Activated CD4-positive, alpha-beta T cell treated with anti-CD3 and anti-CD28 coated beads, Interleukin-2, Interleukin-6, amounts not matched to agents 100 ng/mL and 50 ng/mL, durations not matched to agents 16 hours and 8 hours (primary cell): ENCODE measurements at places on chromosomes 12 and 14.

DNA sequence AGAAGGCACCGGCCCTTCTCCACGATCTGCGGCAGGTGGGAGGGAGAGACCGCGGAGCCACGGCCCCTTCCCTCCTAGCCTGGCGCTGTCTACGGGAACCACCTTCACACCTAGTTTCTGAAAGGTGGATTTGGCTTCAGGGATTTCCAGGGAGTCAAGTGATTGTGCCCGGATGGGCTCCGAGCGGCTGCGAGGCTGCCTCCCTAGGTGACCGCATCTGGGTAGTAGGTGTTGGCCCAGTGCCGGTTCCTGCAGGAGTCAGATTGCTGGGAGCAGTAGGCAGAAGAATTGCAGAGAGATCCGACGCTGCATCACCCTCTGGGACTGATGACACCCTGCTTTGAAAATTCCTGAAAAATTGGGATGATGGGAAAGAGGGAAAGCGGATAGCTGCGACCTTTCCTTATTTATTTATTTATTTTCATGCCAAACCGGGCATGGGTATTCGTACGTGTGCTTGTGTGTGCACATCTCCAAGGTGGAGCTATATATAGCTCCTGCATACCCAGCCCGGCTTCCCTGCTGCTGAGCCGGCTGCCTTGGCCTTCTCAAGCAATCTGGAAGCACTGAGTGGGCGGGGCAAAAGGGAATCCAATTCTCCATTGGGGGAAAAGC lies 1.1 kb downstream of the CNTN1 start:
- no peak for DNase-seq

DNA sequence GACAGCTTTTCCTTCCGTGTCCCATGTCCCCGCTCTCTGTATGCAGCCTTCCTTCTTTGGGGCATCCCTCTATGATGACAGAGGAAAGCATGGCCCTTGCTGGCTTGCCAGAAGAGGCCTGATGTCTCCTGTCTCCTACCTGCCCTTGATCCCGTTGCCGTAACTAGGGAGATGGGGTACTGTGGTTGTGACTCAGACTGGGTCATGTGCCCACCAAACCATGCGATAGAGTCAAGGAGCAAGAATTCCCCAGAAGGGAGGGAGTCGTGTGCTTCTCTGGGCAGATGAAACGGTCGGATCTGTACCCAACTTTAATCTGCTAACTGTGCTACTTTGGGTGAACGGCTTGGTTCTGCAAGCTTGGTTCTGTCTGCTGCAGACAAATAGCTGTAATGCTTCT lies 99.1 kb upstream of the DYNC1H1 start:
- DNase-seq, result no peak

- no peak for DNase-seq
These were observed 339.7 kb downstream of the PRKD1 start for GRCh38 chr14:29587761-29588470.

GRCh38 chr14:100407376-100408102 lies 84.4 kb downstream of the SLC25A47 start:
- no peak for DNase-seq

DNA sequence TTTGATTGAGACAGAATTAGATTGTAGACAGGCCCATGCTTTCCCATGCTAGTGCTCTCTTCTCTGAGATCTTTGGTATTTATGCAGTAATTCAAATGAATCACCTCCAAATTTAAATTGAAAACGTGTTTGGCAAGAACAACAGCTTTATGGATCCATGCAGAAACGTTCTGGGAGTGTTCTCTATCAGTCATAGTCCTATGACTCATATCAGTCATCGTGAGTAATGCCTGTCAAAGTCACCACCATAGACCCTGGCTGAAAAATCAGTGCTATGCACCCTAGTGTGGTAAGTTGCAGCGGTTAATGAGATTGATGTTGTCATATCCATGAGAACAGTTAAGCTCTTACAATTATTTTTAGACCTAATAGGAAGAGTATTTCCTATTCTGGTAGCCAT lies 90.1 kb upstream of the FOXG1 start:
- peak; percentile 1 for DNase-seq

DNA sequence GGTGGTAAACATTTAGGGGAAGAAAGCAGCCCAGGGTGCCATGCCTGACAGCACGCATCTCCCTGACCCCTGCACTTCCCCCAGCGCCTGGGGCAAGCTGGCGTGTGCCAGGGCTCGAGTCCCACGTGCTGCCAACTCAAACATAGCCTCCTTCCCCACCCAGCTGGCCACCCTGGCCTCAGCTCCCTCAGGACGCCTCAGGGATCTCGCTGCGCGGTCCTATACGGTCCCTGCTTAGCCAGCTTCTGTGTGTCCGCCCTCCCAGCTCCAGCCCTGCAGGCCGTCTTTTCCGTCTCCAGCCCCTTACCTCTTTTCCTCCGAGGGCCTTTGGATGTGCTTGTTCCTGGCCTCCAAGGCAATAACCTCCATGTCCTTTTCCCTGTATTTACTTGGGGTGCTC lies 71.0 kb downstream of the TESC start:
- no peak for DNase-seq

DNA sequence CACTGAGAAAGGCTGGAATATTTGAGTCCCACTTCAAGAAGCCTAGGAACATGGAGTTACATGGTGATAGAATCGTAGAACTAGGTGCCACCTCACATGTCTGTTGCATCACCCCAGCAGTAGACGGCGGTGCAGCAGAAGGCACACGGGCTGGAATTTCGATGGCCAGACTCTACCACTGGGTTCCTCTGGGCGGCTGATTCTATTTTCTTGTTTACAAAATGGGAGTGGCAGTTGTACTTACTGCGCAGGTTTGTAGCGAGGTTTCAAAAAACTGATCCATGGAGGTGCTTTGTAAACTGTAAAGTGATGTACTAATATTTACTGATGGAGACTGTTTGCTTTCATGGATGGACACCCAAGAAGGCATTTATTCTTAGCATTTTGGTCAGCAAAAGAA lies 45.7 kb downstream of the WDR20 start:
- DNase-seq, result no peak

DNA sequence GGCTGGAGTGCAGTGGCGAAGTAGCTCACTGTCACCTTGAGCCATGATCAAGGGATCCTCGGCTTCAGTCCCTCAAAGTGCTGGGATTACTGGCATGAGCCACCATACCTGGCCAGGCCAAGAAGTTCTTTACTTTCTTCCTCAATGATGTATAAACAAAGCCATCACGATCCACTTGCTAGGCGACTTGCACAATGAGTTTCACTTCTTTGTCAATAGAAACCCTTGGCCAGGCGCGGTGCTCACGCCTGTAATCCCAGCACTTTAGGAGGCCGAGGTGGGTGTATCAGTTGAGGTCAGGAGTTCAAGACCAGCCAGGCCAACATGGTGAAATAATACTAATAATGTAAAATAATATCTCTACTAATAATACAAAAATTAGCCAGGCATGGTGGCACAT lies 14.4 kb upstream of the SPSB2 start:
- DNase-seq, result no peak

DNA sequence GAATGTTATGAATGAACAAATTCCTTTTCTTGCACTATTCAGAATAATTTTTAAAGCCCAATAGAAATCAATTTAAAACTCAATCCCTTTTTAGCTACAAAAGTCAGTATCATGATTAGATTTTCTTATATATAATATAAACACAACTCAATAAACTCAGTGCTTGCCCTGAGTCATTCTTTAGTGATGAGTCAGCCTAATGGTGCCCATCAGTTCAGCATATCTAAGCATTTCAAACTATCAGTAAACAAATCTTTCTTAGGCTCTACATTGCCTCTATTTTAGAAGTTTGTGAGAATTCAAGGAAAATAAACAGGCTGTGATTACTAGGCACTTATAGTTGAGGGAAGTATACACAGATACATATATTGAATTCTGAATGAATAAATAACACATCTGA lies 179.6 kb downstream of the NELL2 start:
- DNase-seq, result no peak

- DNase-seq, result no peak
These were observed 349.1 kb upstream of the CCDC196 start for GRCh38 chr14:66137081-66137480.

DNA sequence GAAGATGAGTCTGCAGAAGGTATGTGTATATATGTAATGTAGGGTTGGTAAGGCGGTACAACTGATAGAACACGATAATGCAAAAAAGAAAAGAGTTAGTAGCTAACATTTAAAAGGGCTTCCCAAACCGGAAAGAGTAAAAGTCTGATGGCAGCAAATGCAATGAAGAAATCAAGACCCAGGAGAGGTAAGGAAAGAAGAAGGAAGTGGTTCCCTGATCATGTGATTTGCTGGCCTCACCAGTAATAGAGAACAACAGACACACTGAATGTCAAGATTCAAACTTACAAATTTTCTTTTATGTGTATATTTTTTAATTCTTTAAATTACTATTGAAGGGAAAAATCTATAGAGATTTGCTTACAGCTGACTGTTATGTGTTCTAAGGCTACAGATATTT lies 18.4 kb downstream of the ZFC3H1 start:
- DNase-seq, result no peak

DNA sequence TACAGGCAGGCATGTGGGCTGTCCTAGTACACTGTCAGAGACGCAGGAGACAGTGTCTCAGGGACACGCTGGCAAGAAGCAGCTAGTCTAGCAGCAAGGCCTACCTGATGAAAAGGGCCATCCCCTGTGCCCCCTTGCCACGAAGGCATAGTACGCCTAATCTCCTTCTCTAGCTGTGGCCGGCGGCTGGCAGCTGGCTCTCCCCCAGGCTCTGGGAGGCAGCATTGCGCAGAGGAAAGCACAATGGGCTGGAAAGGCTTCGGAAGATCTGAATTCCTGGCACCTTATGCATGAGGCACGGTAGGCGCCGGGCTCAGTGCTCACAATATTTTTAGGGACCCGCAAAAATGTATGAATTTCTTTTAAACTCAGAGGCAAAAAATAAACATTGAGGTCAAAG lies 16.0 kb upstream of the PLEKHH1 start:
- no peak for DNase-seq

- no peak for DNase-seq
These were observed 49.2 kb upstream of the SGPP1 start for GRCh38 chr14:63777024-63777423.

DNA sequence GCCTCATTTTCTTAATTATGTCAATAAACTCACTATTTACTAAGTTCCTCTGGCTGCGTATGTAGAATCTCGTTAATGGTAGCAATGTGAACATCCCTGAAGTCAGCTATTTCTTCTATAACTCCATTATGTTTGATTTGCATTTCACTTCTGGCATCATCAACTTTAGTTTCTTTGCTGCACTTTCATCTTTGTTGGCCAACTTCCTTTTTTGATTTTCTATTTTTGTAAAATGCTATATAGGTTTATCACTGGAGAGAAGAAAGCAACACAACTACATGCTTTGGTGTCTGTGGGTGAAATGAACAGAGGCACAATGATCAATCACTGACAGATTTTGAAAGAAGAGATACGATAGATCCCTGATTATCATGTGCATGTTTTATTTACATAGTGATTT lies 58.5 kb upstream of the ATF7IP start:
- no peak for DNase-seq

- DNase-seq, result peak; percentile 38
These were observed 844 bp downstream of the DPF3 start for GRCh38 chr14:72892879-72893635.

GRCh38 chr12:104446646-104447421 lies 9.9 kb upstream of the CHST11 start:
- DNase-seq, result no peak

GRCh38 chr14:87785897-87786296 lies 207.1 kb downstream of the GALC start:
- DNase-seq, result no peak

- DNase-seq, result no peak
These were observed 289.8 kb downstream of the DPF3 start for GRCh38 chr14:72604133-72604532.

GRCh38 chr14:103126873-103127304 lies 3.6 kb downstream of the TNFAIP2 start:
- no peak for DNase-seq

DNA sequence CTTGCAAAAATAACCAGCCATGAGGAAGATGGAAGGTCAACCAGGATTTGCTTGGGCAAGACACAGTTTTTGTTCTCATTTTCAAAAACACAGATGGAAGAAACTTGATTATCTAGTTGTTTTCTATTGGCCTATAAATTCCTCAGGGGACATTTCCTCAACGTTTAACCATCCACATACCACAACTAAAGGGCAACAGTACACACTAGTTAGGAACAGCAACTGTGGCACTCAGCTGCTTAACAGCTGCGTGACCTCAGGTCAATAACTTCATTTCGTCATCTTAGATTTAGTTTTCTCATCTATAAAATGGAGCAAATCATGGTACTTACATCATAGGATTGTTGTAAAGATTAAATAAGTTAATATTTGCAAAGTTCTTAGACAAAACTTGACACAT lies 18.7 kb downstream of the SSTR1 start:
- no peak for DNase-seq

- no peak for DNase-seq
These were observed 332 bp upstream of the TBC1D30 start for GRCh38 chr12:64824130-64824499.

DNA sequence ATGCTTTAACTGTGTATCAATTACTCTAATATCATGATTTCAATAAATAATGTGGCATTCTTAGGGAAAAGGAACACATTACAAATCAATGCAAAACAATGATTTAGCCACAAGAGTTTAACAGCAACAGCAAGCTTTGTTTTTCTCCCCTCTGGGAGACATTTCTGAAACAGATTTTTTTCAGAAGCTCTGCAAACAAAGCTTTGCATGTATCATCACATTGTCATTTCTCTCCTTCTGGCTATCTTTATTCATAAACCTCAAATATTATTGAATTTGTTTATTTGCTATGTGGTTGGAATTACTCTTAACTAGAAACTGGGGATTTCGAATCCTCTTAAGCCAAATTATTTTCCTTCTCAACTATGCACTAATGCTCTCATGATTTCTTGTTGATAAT lies 278.4 kb upstream of the ATXN7L3B start:
- DNase-seq, result no peak

- no peak for DNase-seq
These were observed 88.7 kb upstream of the MUCL1 start for GRCh38 chr12:54765652-54766051.

DNA sequence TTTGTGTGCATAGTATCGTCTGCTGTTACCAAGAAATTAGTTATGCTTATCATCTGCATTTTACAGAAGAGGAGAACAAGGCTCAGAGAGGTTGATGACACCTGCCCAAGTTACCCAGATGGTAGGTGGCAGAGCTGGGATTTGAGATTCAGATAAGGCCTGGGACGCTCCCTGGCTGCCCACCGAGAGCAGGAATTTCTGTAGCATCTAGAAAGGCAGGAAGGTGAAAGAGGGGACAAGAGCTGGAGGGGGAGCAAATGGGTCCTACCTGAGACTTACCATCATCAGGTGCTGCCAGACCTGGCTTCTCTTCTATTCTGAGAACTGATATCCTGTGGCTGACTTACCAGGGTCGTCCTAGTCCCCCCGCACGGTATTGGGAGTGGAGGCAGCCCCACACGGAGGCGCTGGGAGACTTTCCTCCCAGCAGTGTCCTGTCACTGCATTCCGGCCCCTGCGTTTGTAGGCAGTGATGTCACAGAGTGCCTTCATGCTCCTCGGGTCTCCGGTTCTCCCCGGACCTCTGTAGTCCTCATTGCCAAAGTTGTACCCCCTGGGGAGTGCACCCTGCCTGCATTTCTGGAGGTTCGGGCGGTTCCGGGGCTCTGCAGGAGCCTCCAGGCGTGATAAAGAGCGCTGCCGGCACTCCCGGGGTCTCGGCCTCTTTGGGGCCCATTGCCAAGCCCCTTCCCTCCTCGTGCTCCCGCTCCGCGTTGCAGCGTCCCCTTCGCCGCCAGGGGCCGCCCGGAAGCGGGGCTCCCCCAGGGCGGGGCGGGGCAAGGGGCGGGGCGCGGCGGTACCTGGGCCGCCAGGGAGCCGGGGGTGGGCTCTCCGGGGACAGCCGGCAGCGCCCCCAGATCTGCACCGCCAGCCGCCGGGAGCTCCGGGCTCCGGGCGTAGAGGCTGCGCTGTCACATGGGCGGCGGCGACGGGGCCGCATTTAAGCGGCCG lies at the start of gene CABP1:
TSS of gene CABP1 (plus strand) at position 856 of the 951 bp plus-strand sequence. CDS start at position 916, 60 bp downstream.
- DNase-seq, result peak; percentile 67
